ENCODE measurements at places on chromosomes 7 and 10.
A peak's percentile ranks its signal among the peaks of the same experiment; 100 is the strongest.

DNA sequence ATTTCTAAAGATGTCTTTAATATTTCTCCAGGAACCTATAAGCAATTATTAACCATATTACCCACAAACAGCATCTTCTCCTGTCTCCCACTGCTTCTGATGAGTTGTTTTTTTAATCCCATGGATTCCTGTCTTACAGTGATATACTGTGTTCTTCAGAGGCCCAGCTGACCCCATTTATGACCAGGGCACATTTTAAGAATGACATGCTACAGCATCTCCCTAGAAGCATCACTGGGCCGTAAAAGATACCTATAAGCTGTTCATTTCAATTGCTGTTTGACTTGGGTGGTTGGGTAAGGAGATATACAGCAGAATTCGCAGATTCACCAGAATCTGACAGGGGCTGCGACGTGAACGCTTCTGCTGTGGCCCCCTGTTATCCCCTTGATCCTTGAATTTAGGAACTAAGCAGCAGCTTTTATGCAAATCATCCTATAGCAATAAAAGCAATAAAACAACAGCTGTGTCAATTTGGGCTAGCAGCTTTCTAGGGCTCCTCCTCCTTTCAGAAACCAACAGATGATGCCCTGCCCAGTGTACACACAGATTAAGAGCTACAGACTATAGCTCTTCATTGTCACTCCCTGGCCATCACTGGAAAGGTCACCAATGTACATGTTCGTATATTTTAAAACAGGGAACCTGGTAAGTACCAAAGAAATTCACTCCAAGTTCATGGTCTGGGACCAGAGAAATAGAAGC is 86.8 kb downstream of the CPEB3 start:
- no peaks in the 10 kb centered on the region for H3K36me3 ChIP-seq
- no peak for DNase-seq
- H3K27me3 ChIP-seq: no peaks in the 10 kb centered on the region
- no peaks in the 10 kb centered on the region for H3K4me1 ChIP-seq
- no peak overlapping the region for H3K4me3 ChIP-seq
- H3K27ac ChIP-seq: no peak overlapping the region

DNA sequence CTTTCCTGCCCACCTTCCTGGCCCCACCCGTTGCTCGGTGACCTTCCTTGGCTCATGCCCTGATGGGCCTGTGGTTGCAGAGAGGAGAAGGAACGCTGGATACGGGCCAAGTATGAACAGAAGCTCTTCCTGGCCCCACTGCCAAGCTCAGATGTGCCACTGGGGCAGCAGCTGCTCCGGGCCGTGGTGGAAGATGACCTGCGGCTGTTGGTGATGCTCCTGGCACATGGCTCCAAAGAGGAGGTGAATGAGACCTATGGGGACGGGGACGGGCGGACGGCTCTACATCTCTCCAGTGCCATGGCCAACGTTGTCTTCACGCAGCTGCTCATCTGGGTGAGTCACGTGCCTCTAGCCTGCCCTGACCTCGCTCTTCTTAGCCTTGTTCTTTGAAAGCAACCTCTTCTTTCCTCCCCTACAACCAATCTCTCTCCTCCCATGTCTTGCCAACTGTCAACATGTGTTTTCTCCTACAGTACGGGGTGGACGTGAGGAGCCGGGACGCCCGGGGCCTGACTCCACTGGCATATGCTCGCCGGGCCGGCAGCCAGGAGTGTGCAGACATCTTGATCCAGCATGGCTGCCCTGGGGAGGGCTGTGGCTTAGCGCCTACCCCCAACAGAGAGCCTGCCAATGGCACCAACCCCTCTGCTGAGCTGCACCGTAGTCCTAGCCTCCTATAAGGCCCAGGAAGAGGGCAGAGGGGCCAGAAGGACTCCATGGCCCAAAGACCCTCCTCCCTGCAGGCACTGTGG is 24.1 kb downstream of the GBX1 start:
- H3K4me3 ChIP-seq: peak overlapping the region; percentile 57
- peak overlapping the region; percentile 72 for H3K27ac ChIP-seq
- peaks cover 47% of the 10 kb centered on the region for H3K4me1 ChIP-seq
- peaks cover 5% of the 10 kb centered on the region for H3K27me3 ChIP-seq
- H3K36me3 ChIP-seq: peaks cover 7% of the 10 kb centered on the region
- DNase-seq: no peak

GRCh38 chr10:16809074-16809718 is 8.0 kb downstream of the RSU1 start:
- no peak overlapping the region for H3K27ac ChIP-seq
- peak; percentile 58 for DNase-seq
- peaks cover 3% of the 10 kb centered on the region for H3K4me1 ChIP-seq

DNA sequence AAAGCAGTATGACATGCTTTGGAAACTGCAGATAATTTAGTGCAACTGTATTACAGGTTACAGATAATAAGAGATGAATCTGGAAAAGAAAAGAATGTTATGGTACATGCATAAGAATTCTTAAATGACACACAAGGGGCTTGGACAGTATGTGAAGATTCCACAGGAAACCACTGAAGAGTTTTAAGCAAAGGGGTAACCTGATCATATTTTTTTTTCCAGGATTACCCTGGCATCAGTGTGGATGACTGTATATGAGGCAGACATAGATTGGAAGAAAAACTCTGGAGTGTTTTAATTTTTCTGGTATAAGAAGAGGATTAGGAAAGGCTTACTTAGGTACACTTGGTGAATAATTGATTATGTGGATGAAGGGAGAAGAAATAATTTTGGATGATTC is 8.1 kb downstream of the TFPI2 start:
- H3K27me3 ChIP-seq: no peaks in the 10 kb centered on the region
- no peaks in the 10 kb centered on the region for H3K4me1 ChIP-seq
- no peak overlapping the region for H3K27ac ChIP-seq
- H3K4me3 ChIP-seq: no peak overlapping the region
- peaks cover 10% of the 10 kb centered on the region for H3K36me3 ChIP-seq

GRCh38 chr10:98509745-98510144 is 63.0 kb upstream of the HPS1 start:
- H3K4me1 ChIP-seq: peaks cover 11% of the 10 kb centered on the region
- DNase-seq: no peak
- no peak overlapping the region for H3K27ac ChIP-seq
- H3K36me3 ChIP-seq: no peaks in the 10 kb centered on the region
- no peak overlapping the region for H3K4me3 ChIP-seq

DNA sequence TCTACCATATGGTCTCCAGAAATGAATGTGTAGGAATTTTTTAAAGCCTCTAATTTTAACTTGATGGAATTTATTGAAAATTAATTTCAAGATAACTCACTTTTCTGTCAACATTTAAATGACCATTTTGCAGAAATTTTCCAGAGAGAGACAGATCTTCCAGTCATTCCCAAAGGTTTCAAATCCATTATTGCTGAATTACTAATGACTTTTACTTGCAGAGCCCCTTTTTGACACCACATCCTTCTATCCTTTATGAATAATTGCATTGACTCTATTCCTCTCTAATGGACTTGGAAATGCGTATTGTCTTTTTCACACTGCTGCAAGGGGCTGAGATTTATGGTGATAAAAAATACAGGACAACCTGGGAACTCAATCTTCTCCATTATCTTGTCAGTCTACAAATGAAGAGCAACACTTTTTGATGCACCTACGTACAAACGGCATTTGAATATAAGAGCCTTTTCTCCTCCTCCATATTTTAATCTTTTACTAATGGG is 42.7 kb downstream of the CUBN start:
- H3K36me3 ChIP-seq: no peaks in the 10 kb centered on the region
- H3K4me3 ChIP-seq: no peak overlapping the region
- DNase-seq: no peak
- no peaks in the 10 kb centered on the region for H3K4me1 ChIP-seq
- no peak overlapping the region for H3K27ac ChIP-seq

DNA sequence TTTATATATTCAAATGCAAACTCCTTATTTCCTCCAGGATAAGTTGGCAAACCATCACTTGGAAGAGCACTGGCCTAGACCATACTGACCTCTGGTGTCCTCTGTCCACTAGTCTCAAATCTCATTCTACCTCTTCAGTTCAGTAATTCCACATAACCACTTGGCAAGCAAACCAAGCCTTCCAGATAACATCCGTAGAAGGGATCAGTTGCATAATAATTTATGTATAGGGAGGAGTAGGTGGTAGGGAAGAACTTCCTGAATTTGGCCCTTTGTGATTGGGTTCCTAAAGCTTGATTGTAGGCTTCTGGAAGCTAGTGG is 55.0 kb downstream of the WAC start:
- no peak for DNase-seq
- no peak overlapping the region for H3K27ac ChIP-seq
- peaks cover 19% of the 10 kb centered on the region for H3K36me3 ChIP-seq
- peaks cover 2% of the 10 kb centered on the region for H3K4me1 ChIP-seq
- H3K27me3 ChIP-seq: no peaks in the 10 kb centered on the region

DNA sequence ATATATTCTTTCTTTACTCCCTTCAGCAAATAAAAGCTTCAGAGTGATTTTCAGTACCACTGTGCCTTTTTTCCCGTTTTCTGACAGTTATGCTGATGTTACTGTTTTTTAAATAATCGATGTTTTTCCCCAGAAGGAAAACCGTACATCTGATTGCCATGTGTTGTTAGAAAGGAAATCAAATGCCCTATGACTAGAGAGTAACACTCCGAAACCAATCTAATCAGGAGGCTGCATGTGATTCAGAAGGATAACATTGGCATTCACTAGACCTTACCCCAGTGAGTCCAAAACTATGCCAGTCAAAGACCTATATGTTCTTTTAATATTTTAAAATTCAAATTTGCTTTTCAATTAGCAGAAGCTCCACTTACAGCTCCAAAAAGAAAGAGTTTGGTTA is 116.3 kb downstream of the TMEM26 start:
- H3K27ac ChIP-seq: no peak overlapping the region
- no peaks in the 10 kb centered on the region for H3K36me3 ChIP-seq
- no peaks in the 10 kb centered on the region for H3K27me3 ChIP-seq
- H3K4me3 ChIP-seq: no peak overlapping the region
- no peaks in the 10 kb centered on the region for H3K4me1 ChIP-seq

GRCh38 chr7:151089893-151090730 is 3.8 kb downstream of the AGAP3 start:
- H3K4me1 ChIP-seq: peaks cover 33% of the 10 kb centered on the region
- peaks cover 3% of the 10 kb centered on the region for H3K27me3 ChIP-seq
- no peak for DNase-seq
- H3K4me3 ChIP-seq: peak overlapping the region; percentile 92
- no peaks in the 10 kb centered on the region for H3K36me3 ChIP-seq

- H3K4me3 ChIP-seq: no peak overlapping the region
- H3K27me3 ChIP-seq: no peaks in the 10 kb centered on the region
- no peaks in the 10 kb centered on the region for H3K4me1 ChIP-seq
- no peak for DNase-seq
These were observed 18.6 kb downstream of the MAGI2 start for GRCh38 chr7:79434867-79435266.

- DNase-seq: no peak
- H3K4me3 ChIP-seq: no peak overlapping the region
- H3K27ac ChIP-seq: no peak overlapping the region
- peaks cover 23% of the 10 kb centered on the region for H3K36me3 ChIP-seq
- no peaks in the 10 kb centered on the region for H3K27me3 ChIP-seq
These were observed 69.6 kb downstream of the SDHAF3 start for GRCh38 chr7:97187067-97187466.

DNA sequence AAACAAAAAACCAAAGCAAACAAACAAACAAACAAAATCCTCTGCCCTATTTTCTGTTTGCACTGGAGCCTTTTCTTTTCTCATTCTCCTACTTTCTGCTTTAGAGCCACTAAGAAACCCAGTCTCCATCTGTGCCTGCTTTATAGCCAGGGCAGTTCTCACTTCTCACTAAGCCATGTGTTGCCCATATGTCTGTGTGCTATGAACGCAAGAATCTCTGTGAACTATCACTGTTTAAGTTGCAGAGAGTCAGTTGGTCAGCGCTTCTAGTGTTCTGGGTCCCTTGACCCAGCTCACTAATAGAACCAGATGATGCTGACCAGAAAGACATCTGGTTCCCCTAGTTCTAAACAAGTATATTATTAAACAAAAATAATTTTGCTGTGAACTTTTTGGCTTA is 81.4 kb downstream of the FAM185A start:
- peaks cover 15% of the 10 kb centered on the region for H3K36me3 ChIP-seq
- no peak overlapping the region for H3K27ac ChIP-seq

- H3K27me3 ChIP-seq: no peaks in the 10 kb centered on the region
- peak overlapping the region; percentile 76 for H3K27ac ChIP-seq
- peaks cover 5% of the 10 kb centered on the region for H3K36me3 ChIP-seq
- H3K4me1 ChIP-seq: peaks cover 58% of the 10 kb centered on the region
These were observed 354.0 kb downstream of the ARL4A start for GRCh38 chr7:13041368-13041988.

- no peaks in the 10 kb centered on the region for H3K36me3 ChIP-seq
- no peak for DNase-seq
- H3K4me3 ChIP-seq: no peak overlapping the region
- H3K27ac ChIP-seq: no peak overlapping the region
- peaks cover 6% of the 10 kb centered on the region for H3K4me1 ChIP-seq
These were observed 33.2 kb downstream of the C7orf33 start for GRCh38 chr7:148623586-148624282.

GRCh38 chr7:114631249-114631822 is 216.7 kb downstream of the FOXP2 start:
- peaks cover 27% of the 10 kb centered on the region for H3K4me1 ChIP-seq
- H3K4me3 ChIP-seq: no peak overlapping the region
- H3K27ac ChIP-seq: peak overlapping the region; percentile 14
- no peaks in the 10 kb centered on the region for H3K27me3 ChIP-seq

GRCh38 chr7:46054272-46054671 is 133.2 kb upstream of the IGFBP3 start:
- peaks cover 3% of the 10 kb centered on the region for H3K36me3 ChIP-seq
- peaks cover 7% of the 10 kb centered on the region for H3K4me1 ChIP-seq
- H3K27ac ChIP-seq: no peak overlapping the region
- no peaks in the 10 kb centered on the region for H3K27me3 ChIP-seq

DNA sequence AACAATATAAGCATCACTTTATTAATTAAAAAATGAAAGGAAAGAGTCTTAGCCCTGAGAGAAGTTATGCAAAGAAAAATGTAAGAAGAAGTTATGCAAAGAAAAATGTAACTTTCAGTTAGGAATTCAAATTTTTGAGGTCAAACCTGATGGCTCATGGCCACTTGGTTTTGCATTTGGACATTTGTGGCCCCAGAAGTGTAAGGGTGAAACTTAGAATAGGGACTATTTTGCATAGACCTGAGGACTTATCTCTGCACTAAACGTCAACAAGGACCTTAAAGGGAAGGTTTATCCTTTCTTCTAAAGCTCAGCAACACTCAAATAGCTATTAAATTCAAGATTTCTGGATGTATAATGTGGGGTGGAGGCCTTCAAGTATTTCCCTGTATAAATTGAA is 724.5 kb upstream of the POT1 start:
- no peak overlapping the region for H3K4me3 ChIP-seq
- peaks cover 7% of the 10 kb centered on the region for H3K4me1 ChIP-seq
- no peak overlapping the region for H3K27ac ChIP-seq
- no peaks in the 10 kb centered on the region for H3K36me3 ChIP-seq
- H3K27me3 ChIP-seq: no peaks in the 10 kb centered on the region

- no peak for DNase-seq
- no peaks in the 10 kb centered on the region for H3K4me1 ChIP-seq
- no peaks in the 10 kb centered on the region for H3K27me3 ChIP-seq
- H3K4me3 ChIP-seq: no peak overlapping the region
- peaks cover 2% of the 10 kb centered on the region for H3K36me3 ChIP-seq
These were observed 57.2 kb downstream of the AKR1E2 start for GRCh38 chr10:4883079-4883739.

Data from neural crest cell (in vitro differentiated cells).